Stimulated activated CD8-positive, alpha-beta memory T cell treated with anti-CD3 and anti-CD28 coated beads, Interleukin-7, amount 100 ng/mL, for 1 hour (primary cell): ENCODE measurements at places on chromosomes 12 and 14.

GRCh38 chr12:92034083-92034482 lies 111.6 kb downstream of the BTG1 start:
- no peak for DNase-seq

DNA sequence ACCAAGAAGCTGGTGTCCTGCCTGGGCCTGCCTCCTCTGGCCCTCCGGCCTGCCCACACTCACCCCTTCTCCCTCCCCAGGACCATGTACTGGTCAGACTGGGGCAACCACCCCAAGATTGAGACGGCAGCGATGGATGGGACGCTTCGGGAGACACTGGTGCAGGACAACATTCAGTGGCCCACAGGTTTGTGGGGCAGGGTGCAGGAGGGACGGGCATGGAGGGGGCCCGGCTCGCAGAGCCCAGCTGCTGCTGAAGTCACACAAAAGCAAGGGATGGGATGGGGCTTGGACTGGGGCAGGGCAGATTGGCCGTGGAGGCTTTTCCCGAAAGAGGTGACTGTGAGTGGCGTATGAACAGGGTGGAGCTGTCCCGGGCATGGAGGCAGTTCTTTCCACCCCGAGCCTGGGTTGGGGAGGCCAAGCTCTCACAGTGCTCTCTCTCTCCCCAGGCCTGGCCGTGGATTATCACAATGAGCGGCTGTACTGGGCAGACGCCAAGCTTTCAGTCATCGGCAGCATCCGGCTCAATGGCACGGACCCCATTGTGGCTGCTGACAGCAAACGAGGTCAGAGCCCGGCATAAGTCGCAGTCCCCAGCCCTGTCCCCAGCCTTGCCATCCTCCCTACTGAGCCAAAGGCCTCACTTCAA lies 7.8 kb upstream of the NXPH4 start:
- DNase-seq, result no peak

DNA sequence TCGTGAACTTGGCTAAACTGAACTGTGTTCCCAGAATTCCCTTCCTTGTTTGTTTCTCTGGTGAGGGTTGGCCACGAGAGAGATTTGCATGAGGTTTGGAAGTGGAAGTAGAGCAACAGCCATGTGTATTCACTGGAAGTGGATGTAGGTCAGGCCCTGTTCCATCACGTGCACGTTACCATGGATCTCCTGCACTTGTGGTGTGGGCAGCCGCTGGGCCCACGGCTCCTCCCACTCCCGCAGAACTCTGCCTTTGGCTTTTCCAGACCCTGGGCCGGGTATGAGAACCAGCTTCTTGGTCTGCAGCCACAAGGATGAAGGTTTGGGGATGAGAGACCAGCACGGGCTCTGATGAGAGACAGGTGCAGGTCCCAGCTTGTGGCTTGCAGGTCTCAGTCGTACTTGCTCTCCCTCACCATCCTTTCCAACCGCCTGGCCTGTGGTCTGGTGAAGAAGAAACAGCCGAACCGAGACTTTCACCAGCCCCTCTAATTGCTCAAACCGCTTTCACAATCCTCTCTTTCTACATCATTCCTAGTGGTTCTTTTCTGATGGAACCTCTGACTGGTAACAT lies 94.9 kb downstream of the DUSP16 start:
- no peak for DNase-seq

DNA sequence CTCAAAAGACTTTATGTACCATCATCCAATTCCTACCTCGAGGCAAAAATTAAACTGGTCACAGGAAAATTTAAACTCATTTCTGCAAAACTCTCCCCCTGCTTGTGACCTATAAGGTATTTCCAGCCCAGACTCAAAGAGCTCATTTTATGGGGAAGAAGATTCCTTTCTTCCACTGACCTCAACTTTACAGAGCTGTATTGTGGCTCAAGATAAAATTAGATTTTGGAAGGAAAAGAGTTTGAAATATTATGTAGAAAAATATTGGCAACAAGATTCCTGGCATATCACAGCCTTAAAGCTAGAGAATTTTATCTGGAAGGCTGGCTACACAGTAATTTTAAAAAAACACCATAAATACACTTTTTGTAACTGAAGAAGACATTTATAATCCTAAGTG lies 91.7 kb downstream of the STXBP6 start:
- no peak for DNase-seq

DNA sequence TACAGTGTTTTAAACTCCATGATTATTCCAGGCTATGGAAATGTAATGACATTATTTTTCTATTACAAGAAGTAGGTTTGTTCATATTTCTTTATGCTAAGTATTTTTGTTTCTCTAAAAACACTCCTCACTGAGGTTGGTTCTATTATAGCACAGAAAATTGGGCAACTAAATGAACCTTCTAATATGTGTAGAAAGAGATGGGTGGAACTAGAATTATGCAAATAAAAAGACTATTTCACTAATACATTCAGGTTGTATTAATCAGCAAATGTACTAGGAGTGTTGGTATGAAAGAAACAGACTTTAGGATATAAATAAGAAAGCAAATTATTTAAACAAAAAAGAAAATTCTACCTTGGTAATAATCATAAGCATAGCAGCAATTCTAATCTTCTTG lies 4.9 kb downstream of the OR6C2 start:
- DNase-seq, result no peak
